Breast epithelium (tissue), 4 donors: ENCODE measurements at places on chromosomes 6 and 20. TPM values are rescaled to one million over a fixed set of nuclear protein-coding genes. Genes with fewer than 3 reads are reported as not detected.

The F13A1 gene
- total RNA-seq = 53.3 TPM

The RIMS1 gene
- 1.3 TPM for total RNA-seq

The RIPPLY2 gene
- total RNA-seq = not detected

GRCh38 chr20:33864324-33864963, 53.3 kb downstream of the CHMP4B start:
- no peak for DNase-seq

- no peak for DNase-seq
Observed at GRCh38 chr6:166957087-166957804, 896 bp upstream of the RNASET2 start.

- no peak for DNase-seq
Observed at GRCh38 chr20:48758206-48758820, 69.5 kb downstream of the PREX1 start.

DNA sequence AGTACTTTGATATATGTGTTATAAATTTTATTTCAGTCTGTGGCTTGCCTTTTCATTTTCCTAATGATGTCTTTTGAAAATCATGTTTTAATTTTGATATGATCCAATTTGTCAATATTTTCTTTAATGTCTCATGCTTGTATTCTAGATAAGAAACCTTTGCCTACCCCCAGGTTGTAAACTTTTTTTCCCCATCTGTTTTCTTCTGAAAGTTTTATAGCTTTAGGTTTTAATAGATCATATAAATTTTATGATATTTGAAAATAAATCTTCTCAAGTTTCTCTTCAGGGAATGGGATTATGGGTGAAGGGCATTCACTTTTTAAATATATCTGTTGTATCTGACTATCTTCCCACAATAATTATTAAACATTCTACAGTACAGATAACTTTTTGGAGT, 66.7 kb downstream of the SESN1 start:
- DNase-seq = no peak

DNA sequence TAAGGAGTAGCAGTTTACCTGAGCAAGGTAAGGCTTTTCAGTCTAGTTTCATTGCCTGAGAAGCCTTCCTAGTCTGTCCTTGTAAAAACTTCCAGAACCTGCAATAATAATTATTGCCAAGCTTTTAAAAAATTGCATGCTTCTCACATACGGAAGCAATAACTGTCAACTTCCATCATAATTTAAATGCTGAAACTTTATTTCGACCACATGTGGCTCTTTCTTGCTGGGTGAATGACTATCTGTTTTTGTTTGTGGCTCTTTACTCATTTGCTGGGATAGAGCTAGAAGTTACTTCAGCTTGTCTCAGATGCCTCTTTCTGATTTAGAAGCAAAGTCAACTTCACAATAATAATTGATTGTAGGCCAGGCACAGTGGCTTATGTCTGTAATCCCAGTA, 95.9 kb upstream of the COL21A1 start:
- DNase-seq = no peak

DNA sequence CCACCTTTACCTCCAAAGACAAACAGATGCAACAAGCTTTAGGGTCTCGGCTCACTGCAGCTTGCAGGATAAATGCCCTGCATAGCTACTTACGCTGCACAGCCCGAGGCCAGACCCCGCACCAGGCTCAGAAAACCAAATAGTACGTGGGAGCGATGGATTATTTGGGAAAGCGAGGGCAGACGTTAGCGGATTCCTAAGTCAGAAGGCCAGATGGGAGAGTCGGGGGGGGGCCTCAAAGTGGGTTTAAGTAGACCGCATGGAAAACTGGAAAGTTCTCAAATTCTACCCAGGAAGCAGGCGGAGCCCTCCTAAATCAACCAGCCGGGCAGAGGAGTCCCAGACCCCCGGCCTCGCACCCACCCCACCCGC, 382 bp downstream of the SFT2D1 start:
- no peak for DNase-seq

GRCh38 chr6:91075244-91075976, 488.5 kb upstream of the MAP3K7 start:
- no peak for DNase-seq

DNA sequence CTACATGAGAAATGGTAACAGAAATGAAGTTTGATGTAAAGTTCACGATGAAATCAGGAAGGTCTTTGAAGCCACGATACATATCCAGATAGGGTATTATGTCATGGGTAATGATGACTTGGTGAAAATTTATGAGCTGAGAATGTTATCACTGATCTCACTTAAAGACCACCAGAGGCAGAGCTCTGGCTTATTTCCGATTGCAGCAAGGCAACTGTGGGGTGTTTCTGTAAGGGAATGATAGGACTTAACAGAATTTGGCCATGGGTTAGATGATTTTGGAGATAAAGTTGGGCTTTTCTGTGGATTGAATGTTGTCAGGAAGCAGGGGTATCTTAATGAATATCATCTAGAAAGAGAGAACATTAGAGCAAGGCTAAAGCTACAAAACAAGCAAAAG, 508.4 kb downstream of the HDGFL1 start:
- DNase-seq = no peak

- no peak for DNase-seq
Observed at GRCh38 chr6:8628063-8628462, 192.7 kb upstream of the SLC35B3 start.

DNA sequence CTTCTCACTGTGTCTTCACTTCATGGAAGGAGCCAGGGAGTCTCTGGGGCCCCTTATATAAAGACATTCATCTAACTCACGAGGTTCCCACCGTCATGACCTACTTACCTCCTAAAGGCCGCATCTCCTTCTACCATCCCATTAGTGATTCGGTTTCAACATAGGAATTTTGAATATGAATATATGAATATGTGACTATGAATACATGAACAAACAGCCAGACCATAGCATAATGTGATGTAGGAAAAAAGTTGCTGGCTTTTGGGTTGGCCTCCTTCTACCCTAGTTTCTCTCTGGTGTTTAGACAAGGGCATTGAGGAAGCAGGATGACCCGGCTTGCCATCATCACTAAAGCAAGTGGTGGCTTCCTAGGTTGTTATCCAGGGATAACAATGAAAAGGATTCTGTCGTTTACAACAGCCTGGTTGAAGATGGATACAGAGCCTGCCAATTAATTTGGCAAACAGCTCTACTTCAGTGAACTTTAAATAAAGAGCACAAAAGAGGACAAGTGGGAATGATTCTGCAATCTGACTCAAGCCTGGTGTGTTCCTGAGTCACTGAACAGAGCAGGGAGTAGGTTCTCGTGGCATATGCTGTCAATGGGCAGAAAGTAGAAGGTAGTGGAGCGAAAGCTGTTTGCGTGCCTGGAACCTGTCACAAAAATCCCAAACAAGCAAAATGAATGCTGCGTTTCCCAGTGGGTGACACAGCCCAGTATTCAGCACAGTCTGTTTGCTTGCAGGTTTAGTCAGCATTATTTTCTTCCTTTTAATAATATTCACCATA, 44.0 kb upstream of the DOK5 start:
- no peak for DNase-seq

DNA sequence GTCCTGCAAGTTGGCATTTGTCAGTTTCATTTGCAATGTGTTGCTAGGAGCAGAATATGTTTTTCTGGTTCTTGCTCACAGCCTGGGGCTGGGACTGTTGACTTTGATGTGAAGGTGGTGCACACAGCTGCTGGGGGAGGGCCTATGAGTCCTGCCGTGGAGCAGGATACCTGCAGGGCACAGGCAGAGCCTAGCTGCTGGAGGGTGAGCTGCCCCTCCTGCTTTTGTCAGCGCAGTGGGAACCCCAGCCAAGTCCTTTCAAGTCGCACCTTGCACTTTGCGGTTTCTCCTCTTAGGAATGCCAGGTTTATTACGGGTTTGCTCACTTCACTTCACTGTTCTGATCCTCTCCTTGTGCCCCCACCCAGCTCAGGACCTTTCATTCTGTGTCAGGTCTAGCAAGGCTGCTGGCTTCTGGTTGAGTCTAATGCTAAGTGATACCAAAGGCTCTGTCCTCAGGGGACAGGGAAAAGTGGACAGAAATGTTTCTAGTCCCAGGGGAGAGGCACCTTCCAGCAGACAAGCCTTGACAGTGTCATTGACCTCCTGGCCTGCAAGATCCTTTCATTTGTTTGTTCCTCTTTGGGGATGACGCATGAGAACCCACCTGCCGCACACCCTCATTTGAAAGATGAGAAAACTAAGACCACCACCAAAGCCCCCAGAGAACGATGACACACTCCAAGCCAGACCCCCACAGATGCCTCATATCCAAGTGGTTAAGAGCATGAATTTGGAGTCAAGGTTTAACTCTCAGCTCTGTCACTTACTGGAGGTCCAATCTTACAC, 2.7 kb upstream of the SPO11 start:
- DNase-seq = peak; percentile 78

DNA sequence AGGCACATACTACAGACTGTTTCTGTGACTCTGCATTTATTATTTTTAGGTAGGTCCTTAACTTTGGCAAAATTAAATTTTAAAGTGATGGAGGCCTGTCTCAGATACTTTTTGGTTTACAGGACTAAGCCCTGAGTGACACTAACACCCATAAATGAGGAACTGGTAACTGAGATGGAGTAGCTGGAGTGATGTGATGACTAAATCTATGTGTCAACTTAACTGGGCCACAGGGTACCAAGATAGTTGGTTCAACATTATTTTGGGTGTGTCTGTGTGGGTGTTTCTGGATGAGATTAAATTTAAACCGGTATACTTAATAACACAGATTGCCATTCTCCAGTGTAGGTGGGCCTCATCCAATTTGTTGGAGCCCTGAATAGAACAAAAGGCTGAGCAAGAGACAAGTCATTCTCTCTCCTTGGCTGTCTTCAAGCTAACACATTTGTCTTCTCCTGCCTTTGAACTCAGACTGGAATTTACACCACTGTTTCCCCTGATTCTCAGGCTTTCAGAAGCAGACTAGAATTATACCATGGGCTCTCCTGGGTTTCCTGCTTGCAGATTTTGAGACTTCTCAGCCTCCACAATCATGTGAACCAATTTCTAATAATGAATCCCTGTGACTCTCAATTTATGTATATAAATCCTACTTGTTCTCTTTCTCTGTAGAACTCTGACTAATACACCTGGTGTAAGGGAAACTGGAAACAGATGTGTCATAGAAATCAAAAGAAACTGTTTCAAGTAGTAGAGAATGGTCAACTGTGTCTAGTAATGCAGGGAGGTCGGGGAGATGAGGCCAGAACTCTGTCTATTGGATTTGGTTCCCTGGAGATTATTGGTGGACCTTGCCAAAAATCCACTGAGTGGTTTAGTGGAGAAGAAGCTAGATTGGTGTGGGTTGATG, 579.2 kb downstream of the EPM2A start:
- no peak for DNase-seq
